ENCODE measurements at places on chromosomes 2 and 18.

DNA sequence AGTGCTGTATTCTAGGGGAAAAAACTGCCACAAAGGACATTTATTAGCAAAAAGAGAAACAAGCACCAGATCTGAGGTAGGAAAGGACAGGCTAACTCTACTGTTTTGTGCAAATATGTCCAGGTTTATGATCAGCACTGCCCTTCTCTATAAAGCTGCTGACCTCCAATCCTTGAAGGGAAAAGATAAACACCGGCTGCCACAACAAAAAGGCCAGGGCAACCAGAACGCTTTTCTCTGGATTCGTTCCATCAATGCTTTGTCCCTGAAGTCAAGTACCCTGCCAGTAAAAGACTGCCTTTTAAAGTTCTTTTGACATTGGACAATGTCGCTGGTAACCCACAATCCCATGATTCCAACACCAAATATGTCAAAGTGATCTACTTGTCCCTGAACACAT is 21.0 kb downstream of the SMAD2 start:
- DNase-seq = no peak

DNA sequence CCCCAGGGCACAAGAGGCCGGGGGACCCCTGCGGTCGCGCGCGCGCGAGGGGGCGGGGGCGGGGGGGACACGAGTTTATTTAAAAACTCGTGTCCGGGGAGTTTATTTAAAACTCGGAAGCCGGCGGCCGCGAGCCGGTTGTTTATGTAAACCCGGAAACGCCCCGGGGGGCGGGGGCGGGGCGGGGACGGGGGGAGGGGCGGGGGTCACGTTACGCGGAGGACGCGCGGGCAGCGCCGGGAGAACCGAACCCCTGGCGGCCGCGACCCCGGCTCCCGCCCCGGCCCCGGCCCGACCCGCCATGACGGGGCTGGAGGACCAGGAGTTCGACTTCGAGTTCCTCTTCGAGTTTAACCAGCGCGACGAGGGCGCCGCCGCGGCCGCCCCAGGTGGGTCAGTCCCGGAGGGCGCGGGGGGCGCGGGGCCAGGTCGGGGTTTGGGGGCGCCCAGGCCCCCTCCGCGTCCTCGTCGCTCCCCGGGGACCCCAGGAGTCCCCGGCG is 4.4 kb downstream of the NFATC1 start:
- peak; percentile 70 for DNase-seq

DNA sequence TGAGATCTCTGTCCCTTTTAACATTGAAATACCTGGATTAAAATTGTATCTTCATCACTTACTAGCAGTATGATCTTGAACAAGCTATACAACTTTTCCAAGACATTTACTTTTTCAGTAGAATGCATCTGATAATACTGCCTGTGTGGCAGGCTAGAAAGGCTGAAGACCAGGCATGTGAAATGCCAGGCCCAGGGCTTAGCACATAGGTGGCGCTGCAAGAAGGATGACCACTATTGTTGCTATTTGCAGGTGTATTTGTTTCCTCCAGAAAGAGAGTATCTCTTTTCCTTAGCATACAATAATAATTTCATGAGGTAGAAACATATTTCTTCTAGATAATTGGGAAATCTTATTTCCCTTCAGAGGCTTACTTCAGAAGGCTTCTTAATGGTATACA is 331.3 kb downstream of the THSD7B start:
- no peak for DNase-seq

DNA sequence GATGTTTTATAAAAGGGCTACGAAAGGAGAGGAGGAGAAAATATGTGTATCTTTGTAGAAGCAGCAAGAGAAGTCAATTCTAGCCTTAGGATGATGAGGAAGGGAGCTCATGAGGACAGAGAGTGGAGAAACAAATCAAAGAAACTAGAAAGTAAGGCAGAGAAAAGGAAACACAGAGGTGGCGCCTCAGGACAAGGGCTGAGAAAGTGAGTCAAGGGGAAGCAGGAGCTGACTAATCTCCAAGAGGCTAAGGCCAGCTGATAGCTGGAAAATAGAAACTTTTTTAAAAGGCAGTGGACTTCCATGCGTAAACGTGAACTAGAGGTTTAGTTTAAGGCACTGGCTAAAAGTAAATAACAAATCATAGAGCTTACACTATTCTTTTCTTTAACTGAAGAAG is 173.3 kb downstream of the ANKRD44 start:
- DNase-seq = no peak

DNA sequence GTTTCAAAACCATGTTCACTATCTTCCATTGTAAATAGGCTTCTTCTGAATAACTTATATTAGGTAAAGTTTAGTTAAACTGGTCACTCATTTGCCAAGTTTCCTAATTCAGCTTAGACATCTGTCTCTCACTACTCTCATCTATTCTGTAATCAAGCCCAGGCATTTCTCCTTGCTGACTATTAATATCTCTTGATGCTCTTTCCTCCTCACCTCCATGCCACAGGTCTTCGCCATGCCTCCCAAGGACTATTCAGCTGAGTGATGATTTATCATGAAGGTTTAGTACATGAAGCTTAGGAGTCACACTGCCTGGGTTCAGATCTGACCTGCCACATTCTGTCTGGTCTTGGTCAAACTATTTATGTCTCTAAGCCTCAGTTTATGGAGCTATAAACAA is 115.5 kb downstream of the SPOPL start:
- no peak for DNase-seq

DNA sequence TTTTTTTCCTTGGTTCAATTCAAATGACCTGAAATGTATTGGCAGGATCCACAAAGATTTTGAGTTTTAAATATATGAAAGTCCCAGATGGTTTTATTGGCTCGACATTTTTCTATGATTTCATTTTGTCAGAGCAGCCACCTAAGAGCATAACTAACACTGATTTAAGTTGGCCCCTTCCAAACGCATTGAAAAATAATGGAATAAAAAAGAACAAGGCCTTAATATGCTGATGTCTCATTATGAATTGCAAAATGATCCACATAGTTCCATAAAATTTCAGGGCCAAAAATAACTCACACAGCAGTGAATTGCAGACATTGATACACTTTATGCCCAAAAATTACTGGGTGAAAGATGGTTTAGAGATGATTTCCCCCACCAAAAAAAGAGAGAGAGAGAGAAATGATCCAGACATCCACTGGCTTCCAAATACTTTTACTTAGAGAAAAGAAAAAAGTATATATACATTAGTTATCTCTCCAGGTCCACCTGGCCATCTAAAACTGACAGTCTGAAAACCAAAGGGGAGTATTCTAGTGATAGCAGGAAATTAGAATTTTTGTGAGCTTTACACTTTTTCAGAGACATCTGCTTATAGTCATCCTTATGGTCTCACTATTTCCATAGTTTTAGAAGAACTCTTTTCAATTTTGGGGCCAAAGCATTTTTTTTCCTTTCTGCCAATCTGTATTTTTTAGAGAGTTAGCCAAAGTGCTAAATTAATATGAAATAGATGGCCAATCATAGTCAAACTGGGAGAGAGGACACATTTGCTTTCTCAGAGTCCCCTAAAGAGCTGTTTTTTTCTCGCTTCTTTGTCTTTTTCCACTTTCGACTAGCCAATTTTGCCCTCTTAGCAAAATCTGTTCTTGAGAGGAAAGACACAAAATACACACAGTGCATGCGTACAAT is 213.5 kb upstream of the RND3 start:
- no peak for DNase-seq
